Astrocyte (in vitro differentiated cells and primary cell): ENCODE measurements at places on chromosomes 6 and 20. TPM values are rescaled to one million over a fixed set of nuclear protein-coding genes. Genes with fewer than 3 reads are reported as not detected.

- peak; percentile 44 for DNase-seq
- peaks cover 1% of the 10 kb centered on the region for H3K36me3 ChIP-seq
- H3K27me3 ChIP-seq = no peaks in the 10 kb centered on the region
- peak overlapping the region; percentile 14 for H3K4me3 ChIP-seq
Measured at GRCh38 chr6:117491916-117492315, 9.4 kb downstream of the DCBLD1 start.

- H3K36me3 ChIP-seq = no peaks in the 10 kb centered on the region
- peaks cover 13% of the 10 kb centered on the region for H3K27me3 ChIP-seq
- no peak overlapping the region for H3K4me3 ChIP-seq
- H3K27ac ChIP-seq = no peak overlapping the region
Measured at GRCh38 chr6:150549007-150549406, 50.7 kb upstream of the PLEKHG1 start.

- no peak overlapping the region for H3K4me3 ChIP-seq
- no peak overlapping the region for H3K27ac ChIP-seq
- peaks cover 6% of the 10 kb centered on the region for H3K36me3 ChIP-seq
Measured at GRCh38 chr6:118506071-118506638, 41.9 kb upstream of the PLN start.

GRCh38 chr6:11392778-11393507 is 144.6 kb upstream of the TMEM170B start:
- peaks cover 18% of the 10 kb centered on the region for H3K4me1 ChIP-seq
- no peaks in the 10 kb centered on the region for H3K36me3 ChIP-seq
- H3K27ac ChIP-seq = no peak overlapping the region

TRMT6 gene
- 14.4 and 16.4 TPM in 2 replicates for total RNA-seq

OXT gene
- not detected in 2 replicates for total RNA-seq

FOXF2 gene
- total RNA-seq = 0.46 and 0.61 TPM in 2 replicates

DNA sequence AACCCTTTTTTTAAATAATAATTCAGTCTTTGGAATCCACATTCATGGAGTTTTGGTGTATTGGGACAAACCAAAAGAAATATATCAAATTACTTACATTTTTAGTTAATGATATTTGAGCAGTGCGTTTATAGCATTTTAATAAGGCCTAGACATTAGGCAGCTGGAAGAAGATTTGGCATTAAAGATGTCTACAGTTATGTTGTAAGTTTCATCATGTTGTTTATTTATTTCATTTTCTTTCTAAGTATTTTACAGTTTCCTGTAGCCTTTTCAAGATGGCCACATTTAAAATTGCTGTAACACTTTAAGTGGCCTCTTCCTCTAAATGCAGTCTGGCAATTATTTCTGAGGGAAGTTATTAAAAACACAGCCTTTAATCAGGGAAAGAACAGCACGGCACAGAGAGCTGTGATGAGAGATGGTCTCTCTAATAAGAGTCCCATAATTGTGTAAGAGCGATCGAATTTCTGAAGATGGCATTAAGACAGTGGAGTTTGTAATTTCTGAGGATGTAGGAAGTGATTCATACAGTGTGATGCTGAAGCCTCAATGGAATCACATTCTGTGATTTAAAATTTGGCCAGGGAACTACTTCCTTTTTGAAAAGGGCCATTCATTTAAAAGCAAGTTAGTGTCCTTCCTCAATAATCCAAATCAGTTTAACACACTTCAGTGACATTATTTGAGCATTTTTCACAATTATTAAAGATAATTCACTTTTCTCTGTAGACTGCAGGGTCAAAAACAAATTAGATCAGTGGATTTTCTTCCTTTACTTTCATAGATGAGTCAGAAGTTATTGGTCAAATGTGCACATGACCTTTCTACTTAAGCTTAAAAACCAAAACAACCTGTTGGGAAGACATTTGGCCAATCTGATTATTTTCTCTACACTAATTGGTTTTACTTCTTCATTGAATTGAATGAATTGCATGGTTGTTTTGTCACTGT is 52.4 kb upstream of the EDN3 start:
- no peak for DNase-seq
- no peaks in the 10 kb centered on the region for H3K36me3 ChIP-seq
- no peaks in the 10 kb centered on the region for H3K27me3 ChIP-seq
- H3K27ac ChIP-seq = no peak overlapping the region
- no peak overlapping the region for H3K4me3 ChIP-seq

CCHCR1 gene
- total RNA-seq = 10.2 and 11.5 TPM in 2 replicates

DNA sequence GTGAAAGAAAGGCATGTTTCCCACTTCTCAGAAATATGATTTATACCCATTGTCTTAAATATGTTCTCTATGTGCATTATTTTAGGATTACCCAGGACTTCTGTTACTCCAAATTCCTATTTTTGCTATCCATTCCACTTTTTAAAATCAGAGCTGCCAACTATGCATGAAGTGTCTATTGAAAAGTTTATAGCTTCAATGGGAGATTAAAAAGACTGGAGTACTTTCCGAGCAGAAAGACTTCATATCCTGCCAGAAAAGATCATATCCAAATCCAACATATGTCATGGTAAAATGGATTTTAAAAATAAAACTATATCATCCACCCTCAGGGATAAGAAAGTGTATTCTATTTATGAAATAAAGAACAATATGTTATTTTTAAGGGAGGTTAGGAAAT is 212.7 kb downstream of the COL12A1 start:
- no peak for DNase-seq
- no peak overlapping the region for H3K27ac ChIP-seq
- no peak overlapping the region for H3K4me3 ChIP-seq
- no peaks in the 10 kb centered on the region for H3K27me3 ChIP-seq
- H3K36me3 ChIP-seq = no peaks in the 10 kb centered on the region
- H3K4me1 ChIP-seq = no peaks in the 10 kb centered on the region

BACH2 gene
- total RNA-seq = 12.6 and 17.5 TPM in 2 replicates

PPP1R14C gene
- 3.9 and 6.6 TPM in 2 replicates for total RNA-seq

MCCD1 gene
- not detected in 2 replicates for total RNA-seq

GRCh38 chr20:37895166-37895565 is 7.8 kb upstream of the VSTM2L start:
- peaks cover 4% of the 10 kb centered on the region for H3K27me3 ChIP-seq
- DNase-seq = no peak
- H3K4me1 ChIP-seq = peaks cover 20% of the 10 kb centered on the region
- no peak overlapping the region for H3K27ac ChIP-seq
- no peaks in the 10 kb centered on the region for H3K36me3 ChIP-seq

DNA sequence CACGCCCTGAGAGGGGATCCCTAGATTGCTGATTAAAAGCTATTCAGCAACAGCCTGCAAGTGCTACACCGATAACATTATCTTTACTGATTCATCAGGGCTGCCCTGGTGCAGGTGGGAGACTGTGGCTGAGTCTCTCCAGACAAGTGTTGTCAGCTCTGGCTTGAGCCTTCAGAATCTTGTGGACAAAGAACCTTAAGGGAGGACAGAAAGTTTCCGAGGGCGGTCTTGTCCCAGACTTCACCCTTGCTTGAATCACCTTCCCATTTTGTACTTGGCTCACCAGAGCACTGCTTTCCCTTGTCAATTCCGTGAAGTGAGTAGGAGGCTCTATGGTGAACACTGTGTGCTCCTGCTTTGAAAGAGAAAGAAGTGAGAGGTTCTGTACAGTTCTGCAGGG is 88.6 kb upstream of the PCSK2 start:
- no peak overlapping the region for H3K27ac ChIP-seq
- H3K4me1 ChIP-seq = no peaks in the 10 kb centered on the region
- DNase-seq = no peak
- no peaks in the 10 kb centered on the region for H3K27me3 ChIP-seq

- no peak overlapping the region for H3K4me3 ChIP-seq
- H3K27me3 ChIP-seq = no peaks in the 10 kb centered on the region
- peaks cover 25% of the 10 kb centered on the region for H3K36me3 ChIP-seq
- DNase-seq = no peak
Measured at GRCh38 chr20:31803552-31804291, 15.4 kb upstream of the MYLK2 start.

GRCh38 chr6:36839749-36840431 is 646 bp upstream of the CPNE5 start:
- H3K27ac ChIP-seq = no peak overlapping the region
- no peak for DNase-seq
- H3K4me1 ChIP-seq = peaks cover 14% of the 10 kb centered on the region
- H3K4me3 ChIP-seq = peak overlapping the region; percentile 37

UBD gene
- total RNA-seq = 9.9 and 13.2 TPM in 2 replicates

CFB gene
- total RNA-seq = 1.0 and 1.4 TPM in 2 replicates

TRIM31 gene
- total RNA-seq = not detected in 2 replicates

DNA sequence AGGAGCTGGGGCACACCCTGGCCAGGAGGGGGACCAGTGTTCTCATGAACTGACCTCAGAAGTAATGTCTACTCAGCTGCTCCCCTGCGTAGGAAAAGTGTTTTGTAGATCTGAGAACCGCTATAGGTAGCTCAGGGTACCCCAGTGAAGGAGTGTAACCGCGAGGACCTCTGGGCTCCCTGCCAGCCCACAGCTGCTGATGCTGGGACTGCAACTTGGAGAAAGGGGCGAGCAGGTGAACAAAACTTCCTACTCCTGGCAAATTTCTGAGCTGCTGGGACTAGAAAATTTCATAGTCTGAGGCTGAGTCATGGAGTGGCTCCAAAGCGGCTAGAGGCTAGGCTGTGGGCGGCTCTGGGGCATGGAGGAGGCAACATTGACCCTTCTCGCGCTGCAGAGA is 51.9 kb downstream of the PYGB start:
- peaks cover 14% of the 10 kb centered on the region for H3K4me1 ChIP-seq
- H3K27me3 ChIP-seq = no peaks in the 10 kb centered on the region
- DNase-seq = peak; percentile 47
- peak overlapping the region; percentile 29 for H3K27ac ChIP-seq
- H3K4me3 ChIP-seq = no peak overlapping the region

DNA sequence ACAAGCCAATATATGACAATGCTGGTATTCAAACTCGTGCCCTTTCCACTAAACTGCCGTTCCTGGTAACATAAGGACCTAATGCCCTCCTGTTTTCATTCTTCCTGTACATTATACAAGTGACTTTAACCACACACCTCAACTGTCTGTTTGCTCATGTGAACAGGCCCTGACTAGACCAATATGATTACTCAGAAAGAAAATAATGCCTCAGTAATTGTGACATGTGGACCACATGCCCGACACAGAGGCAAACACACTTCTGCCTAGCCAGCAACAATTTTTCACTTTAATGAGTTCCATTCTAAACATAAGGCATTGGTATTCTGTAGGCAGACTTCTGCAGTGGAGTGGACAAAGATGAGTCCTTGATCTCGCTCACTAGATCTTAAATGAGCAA is 30.0 kb downstream of the SLC22A16 start:
- no peaks in the 10 kb centered on the region for H3K36me3 ChIP-seq
- H3K4me3 ChIP-seq = no peak overlapping the region
- H3K4me1 ChIP-seq = no peaks in the 10 kb centered on the region
- no peak overlapping the region for H3K27ac ChIP-seq
- DNase-seq = no peak

DNA sequence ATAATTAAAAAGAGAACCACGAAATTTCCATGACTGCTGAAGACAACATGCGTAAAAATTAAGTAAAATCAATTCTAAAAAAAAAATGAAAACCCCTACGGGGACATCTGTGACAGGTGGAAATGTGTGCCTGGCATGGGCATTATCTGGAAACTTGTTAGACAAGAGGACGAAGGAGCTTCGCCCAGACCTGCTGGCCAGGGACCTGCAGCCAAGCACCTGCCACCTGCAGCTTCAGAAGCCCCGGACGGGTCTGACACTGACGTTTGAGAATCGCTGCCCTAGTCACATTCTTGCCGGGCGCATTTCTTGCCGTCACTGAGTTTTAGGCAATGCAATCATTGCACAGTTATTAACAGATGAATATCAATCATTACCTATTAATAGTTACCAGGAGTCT is 140.3 kb downstream of the SMOC2 start:
- H3K27me3 ChIP-seq = no peaks in the 10 kb centered on the region
- no peak overlapping the region for H3K4me3 ChIP-seq
- no peak overlapping the region for H3K27ac ChIP-seq
- no peaks in the 10 kb centered on the region for H3K36me3 ChIP-seq
- DNase-seq = no peak
- no peaks in the 10 kb centered on the region for H3K4me1 ChIP-seq

OOEP gene
- total RNA-seq = not detected in 2 replicates

DNA sequence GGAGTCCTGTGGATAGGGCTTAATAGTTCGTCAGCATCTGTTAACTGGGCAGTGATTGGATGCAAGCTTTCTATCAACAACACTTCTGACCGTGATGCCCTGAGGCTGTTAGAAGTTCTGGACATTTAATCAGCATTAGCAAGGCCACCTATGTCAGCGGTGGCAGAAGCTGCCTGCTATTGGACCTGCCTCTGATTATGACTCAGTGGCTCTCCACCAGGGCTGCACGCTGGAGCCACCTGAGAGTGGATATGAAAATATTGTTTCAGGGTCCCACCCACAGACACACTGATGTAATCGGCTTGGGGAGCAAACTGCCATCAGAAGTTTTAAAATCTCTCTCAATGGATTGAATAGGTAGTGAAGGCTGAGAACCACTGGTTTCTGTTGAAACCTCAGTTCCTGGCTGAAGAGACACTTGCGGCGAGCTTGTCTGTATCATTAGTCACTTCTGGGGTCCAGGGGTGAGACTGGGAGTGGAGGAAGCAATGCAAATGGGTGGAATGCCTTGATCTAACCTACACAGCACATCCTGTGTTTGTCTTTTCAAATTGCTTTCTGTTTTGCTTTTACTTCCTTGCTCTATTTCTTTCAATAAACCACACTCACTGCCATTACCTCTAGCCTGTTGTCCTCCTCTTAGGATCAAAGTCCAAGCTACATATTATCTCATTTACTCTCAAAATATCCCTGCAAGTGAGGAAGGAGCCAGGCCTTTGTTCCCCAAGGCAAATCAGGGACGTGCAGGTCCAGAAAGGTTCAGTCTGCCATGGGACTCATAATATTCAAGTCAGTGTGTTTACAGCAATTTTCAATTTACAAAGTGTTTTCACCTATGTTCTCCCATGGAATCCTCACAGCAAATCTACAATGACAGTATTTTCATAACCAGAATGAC is 4.2 kb downstream of the CLIC5 start:
- no peak overlapping the region for H3K27ac ChIP-seq
- H3K36me3 ChIP-seq = no peaks in the 10 kb centered on the region
- H3K27me3 ChIP-seq = peaks cover 43% of the 10 kb centered on the region
- H3K4me1 ChIP-seq = peaks cover 10% of the 10 kb centered on the region
- no peak for DNase-seq

GRCh38 chr6:87806635-87807034 is 104.6 kb upstream of the AKIRIN2 start:
- H3K27me3 ChIP-seq = no peaks in the 10 kb centered on the region
- DNase-seq = no peak
- no peaks in the 10 kb centered on the region for H3K4me1 ChIP-seq
- no peak overlapping the region for H3K4me3 ChIP-seq
- no peaks in the 10 kb centered on the region for H3K36me3 ChIP-seq

DNA sequence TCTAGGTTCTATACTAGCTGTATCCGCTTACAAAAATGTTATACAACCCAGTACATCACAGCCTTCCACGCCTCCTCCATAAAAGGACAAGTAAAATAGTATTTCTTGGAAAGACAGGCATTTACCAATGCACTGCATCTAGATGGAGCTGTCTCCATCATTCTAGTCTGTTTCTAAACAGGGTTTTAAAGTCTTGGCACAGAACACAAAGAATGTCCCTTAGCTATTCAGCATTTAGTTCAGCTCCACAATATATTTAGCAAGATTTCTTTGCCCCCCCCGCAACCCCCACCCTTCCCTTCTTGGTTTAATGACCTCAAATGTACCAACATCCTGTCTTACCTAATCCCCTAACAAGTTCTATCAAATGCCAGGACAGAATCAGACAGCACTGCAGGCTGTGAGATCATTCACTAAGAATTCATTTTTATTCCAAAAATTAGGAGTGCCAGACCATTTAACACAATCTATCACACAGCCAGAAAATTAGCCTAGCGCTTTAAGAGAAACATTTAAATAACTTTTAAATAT is 198.6 kb downstream of the BACH2 start:
- peak overlapping the region; percentile 85 for H3K27ac ChIP-seq
- DNase-seq = peak; percentile 99
